AG04450 (cell line): ENCODE measurements at places on chromosomes 7 and 10.

DNA sequence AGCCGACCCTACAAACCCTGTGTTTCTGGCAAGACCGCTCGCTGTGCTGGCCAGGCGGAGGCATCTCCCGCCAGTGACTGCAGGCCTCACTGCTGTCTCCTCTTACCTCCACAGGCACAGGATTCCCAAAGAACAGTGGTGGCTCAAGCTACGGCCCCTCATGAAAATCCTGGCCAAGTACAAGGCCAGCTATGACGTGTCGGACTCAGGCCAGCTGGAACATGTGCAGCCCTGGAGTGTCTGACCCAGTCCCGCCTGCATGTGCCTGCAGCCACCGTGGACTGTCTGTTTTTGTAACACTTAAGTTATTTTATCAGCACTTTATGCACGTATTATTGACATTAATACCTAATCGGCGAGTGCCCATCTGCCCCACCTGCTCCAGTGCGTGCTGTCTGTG, 36.2 kb downstream of the PITRM1 start:
- no peak for DNase-seq

DNA sequence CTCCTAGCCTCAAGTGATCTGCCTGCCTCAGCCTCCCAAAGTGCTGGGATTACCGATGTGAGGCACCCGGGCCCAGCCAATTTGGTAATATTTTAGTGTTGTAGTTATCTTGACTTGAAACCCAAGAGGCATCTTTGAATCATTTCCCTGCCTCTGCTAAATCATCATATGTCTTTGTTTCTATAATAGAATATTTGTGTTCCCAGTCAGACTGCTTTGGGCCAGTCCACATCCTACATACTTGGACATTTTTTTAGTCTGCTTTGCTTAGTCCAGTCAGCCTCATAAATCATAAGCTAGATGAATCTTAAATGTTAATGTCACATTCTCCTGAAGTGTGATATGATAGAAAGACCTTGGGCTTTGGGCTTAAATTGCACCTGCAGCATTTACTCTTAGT, 5.9 kb downstream of the STAM start:
- DNase-seq = no peak

GRCh38 chr7:75876126-75876881, 2.5 kb upstream of the RHBDD2 start:
- no peak for DNase-seq

DNA sequence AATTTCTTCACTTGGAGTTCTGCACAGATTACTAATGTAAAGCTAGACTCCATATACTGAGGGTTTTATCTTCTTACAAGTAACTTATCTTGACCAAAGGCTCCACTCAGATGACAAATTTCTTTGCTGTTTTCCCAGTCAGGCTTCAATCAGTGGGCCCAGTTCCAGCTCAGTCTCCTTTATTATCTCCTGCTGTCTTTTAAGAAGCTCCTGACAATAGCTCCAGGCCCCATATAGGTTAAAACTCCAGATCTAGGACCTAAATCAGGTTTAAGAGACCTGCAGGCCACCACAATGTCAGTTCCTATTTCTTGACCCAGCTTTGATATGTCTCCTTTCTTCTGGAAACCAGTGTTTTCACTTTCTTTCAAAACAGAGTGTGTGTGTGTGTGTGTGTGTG, 165.2 kb downstream of the RELN start:
- DNase-seq = no peak

GRCh38 chr7:25949736-25950487, 202.1 kb upstream of the NFE2L3 start:
- no peak for DNase-seq

DNA sequence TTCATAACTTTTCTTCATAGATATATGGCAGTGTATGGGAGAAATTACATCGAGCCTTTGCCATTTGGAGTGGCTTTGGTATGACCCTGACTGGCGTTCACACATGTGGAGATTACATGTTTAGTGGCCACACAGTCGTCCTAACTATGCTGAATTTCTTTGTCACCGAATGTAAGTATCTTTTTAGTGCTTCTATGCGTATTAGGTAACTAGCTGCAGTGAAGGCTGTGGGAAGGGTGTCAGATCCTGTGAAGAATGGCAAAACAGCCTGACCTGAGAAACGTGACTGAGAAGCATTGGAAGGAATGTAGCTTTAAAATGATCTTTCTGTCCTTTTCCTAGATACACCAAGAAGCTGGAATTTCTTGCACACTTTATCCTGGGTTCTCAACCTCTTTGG, 34.5 kb upstream of the VDAC2 start:
- no peak for DNase-seq

DNA sequence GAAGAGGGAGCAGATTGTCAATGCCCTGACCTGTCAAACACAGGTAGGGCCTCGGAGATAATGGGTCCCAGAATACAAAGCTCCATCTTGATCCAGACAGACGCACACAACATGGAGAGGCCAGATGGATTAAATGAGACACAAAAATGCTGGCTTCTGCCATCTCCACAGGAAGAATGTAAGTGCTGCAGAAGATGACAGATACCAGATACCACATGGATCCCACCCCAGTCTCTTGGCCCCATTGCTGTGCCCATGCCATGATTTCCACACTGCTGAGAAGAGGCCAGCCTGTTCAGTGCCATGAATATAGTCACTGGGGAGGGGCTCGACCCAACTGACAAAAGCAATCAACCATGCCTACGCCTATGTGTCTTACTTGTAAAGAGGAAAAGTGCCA, 487.9 kb downstream of the PARD3 start:
- DNase-seq = no peak

DNA sequence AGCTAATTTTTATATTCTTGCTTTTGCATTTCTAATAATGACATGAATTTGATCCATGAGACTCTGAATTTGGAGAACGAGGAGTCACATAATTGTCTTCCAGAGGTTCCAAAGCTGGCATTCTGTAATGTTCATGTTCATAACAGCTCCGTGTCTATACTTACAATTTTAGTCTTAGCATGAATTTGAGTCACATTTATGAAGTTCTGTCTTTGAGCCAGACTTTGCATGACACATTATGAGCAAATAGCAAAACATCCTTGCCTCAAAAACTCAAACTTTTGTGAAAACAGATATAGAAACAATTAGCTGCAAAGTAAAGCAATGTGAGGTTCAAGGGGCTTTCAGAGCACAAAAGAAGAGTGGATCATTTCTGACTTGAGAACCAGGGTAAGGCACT, 44.5 kb upstream of the CAV2 start:
- no peak for DNase-seq

DNA sequence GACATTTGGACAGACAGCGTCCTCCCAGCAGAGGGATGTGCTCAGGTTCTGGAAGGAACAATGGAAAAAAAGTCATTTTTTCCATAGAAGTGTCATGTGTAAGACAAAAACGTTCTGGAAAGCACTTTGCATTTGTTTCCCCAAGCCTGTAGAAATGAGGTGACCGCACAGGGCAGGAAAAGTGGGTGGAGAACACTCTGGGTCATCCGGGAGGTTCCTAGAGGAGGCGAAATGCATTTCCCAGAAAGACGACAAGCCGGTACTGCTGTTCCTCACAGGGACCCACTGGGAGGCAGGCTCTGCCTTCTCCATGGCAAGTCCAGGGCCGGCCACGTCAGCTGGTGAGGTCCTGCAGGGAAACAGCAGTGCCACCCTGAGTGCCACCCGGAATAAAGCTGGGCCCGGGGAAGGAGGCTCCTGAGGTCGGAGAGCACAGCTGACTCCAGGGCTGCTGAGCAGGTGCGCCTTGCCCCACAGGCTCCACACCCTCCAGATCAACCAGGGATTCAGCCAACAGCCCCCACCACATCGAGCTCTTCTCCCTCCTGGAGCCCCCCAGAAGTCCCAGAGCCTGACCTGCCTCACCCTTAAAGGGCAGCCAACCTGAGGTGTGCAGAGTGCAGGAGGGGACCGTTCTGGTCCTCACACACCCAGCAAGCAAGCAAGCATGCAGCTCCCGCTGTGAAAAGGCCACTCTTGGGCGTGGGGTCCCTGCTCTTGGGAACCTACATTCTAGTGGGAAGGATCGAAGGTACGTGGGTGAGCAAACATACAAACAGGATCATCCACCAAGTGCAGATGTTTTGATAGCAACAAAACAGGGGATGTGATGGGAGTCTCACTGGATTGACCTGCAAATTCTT, 28.8 kb upstream of the INPP5A start:
- no peak for DNase-seq

DNA sequence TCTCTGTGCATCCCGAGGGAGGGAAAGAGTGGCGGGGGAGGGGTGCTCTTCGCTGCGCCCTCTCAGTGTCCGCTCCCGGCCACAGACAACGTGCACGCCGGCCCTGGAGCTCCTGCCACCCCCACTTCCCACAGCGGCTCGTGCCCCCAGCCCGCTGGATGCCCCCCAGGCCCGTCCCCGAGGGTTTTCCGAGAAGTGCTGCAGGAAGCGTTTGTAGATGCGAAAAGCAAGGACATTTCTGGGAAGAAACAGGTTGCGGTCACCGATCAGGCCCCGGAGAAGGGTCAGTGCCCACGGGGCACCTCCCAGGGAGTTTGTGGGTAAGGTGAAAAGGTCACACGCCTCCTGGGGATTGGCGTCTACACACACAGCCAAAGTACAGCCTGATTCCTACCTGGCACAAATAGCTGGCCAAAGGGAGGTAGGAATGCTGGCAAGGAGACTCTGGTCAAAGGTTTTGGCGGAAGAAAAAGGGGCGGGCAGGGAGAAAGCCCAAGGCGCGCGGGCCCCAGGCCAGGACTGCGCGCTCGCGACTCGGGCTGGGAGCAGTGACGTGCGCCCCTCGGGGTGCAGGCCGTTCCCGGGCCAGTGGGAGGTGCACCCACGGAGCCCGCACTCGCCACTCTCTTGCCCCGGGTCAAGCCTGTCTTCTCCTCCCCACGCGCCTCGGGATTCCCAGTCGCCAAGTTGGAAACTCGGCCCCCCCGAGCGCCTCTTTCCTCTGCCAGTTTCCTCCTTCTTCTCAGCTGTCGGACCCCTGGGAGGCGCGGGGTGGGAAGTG, 1.5 kb upstream of the NRP1 start:
- DNase-seq = no peak

- no peak for DNase-seq
These were observed 6.9 kb downstream of the TMEM236 start for GRCh38 chr10:17758896-17759295.

DNA sequence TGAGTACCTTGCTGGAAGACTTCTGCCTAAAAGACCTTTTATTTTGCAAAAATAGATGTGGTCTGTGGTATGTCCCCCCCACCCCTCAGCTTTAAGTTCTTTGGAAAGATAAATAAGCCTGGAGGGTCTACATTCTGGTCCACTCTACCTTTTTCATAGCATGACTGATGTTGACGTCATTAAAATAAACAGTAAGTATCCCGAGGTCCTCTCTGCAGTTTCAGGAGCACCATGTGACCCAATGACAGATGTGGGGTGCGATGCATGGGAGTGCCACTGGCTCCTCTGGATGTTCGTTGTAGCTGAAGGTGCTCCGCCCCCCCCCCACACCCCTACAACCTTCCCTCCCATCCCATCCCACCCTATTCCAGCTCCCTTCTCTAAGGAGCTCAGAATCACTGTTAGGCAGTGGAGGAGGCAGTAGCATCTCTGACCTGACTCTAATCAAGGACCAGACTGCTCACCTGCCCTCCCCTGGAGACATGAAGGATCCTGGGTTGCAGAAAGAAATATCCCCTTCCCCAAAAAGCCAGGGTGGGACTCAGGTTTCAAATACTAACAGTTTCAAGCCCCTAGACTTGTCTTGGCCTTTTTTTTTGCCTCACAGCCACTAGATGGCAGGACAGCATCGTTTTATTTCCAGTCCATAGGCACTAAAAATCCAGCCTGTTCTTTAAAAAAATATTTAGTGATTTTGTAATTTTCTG, 25.1 kb downstream of the CASP7 start:
- no peak for DNase-seq

DNA sequence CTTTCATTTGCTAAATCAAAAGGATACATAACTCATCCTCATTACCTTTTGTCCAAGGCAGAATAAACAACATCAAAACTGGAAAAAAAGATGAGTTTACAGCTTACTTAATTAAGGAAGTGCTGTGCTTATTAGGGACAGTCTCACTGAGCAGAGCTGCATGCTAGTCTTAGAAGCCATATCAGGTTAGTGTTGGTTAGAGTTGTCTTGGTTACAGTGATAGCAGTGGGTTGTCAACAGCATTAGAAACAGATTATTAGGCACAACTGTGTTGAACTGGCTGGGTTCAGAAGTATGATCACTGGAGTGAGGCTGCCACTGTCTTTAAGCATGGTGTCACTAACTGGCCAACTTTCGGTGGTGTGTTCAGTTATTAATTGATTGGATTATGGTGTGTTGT, 503.9 kb upstream of the IGFBP3 start:
- DNase-seq = no peak

DNA sequence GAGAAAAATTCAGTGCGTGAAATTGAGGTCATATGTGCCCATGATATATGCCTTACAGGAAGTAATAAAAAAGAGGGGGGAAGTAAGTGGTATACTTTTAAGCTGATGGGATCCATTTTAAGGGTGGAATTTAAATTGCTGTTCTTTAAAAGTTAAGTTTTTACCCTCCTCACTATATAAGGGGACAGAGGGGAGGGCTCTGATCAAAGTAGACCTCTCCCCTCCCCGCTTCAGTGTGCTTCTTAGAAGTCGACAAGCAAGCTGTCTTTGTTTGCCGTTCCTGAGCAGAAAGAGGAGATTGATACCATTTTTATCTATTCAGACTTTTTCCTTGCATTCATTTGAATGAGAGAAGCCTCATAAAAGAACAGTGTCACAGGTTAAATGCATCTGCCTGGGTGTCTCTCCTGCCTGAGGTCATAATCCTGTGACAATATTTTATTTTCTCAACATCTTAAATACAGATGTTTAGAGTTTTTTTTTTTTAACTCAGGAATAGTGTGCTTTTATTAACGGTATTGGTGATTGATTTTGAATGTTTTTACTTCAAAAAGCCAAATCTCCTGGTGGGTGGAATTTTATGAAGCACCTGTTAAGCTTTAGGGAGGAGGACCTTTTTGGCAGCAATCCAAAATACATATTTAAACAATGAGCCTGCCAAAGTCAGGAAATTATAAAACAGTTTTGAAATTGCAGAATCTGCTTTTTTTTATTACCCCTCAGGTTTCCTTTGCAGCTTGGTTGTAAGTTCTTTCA, 141.7 kb downstream of the KAT6B start:
- no peak for DNase-seq

GRCh38 chr7:141416650-141417270, 134.4 kb upstream of the AGK start:
- DNase-seq = no peak

DNA sequence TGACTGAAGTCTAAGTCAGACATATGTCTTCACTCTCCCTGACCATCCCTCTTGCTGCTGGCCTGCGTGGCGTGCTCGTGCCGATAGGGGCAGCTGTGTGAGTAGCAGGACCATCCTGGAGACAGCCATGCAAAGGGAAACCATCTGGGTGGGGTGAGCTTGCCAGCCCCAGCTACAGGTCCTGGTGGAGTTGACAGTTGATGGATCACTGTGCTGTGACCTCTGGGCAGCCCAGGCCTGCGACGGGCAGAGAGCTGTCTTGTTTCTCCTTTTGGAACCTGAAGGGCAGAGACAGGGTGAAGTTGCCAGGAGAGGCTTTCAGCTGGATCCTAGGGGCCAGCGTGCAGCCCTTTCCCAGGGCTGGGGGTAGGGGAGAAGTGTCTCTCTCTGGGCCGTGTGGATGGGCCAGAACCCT, 44.7 kb downstream of the GRK5 start:
- DNase-seq = no peak

GRCh38 chr10:24792638-24793037, 69.0 kb upstream of the ARHGAP21 start:
- DNase-seq = no peak
